ENCODE measurements at places on chromosomes 6 and 20.

GRCh38 chr6:14038467-14039437 lies 78.8 kb upstream of the CD83 start:
- no peak for DNase-seq

DNA sequence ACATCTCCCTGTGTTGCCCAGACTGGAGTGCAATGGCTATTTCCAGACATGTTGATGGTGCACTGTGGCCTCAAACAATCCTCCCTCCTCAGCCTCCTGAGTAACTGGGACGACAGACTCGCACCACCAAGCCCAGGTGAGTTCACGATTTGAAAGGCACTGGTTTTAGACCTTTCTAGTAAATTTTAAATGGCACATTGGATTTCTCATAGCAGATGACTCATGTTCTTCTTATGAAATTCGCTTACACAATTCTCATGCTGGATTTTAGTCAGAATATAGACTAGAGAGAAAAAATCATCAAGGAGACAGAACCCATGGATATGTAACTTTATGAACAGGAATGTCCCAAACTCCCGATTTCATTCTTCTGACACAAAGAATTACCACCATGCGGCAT lies 18.1 kb upstream of the PXDC1 start:
- DNase-seq: no peak

DNA sequence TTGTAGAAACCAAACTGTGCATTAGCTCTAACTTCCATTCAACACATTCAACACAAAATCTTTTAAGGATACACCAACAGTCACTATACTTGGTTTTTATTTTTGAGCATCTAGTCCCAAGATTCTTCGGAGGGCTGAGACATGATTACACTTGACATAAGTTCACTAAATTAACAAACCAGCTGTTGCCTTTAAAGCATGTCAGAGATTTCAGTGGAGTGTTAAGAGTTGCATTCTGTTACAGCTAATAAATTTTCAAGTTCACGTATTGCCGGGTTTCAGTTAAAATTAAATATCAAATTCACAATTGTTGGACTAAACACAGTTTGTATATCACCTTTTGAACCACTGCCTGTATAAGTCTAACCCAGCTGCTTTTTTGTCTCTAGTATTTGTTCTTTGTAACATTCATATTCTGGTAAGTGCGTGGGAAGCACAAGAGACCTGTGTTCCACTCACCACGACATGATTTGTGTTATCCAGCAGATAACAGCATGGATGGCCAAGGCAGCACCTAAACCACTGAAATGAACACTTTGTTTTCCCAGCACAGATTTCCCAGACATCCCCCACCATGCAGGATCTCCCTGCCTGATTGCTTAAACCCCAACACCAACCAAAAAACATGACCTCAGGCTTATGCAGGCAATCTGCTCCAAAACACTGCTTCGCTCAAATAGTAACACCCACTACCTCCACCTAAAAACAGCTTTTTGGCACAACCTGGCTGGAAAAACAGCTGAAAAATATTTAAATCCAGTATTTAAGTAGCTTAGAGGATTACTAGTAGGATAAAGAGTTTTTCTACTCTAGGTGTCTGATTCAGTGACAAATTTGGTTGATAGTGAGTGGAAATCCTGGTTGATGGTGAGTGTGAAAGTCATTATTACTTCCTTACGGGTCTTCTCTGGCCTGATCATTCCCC lies 286.5 kb upstream of the NT5E start:
- DNase-seq: no peak

DNA sequence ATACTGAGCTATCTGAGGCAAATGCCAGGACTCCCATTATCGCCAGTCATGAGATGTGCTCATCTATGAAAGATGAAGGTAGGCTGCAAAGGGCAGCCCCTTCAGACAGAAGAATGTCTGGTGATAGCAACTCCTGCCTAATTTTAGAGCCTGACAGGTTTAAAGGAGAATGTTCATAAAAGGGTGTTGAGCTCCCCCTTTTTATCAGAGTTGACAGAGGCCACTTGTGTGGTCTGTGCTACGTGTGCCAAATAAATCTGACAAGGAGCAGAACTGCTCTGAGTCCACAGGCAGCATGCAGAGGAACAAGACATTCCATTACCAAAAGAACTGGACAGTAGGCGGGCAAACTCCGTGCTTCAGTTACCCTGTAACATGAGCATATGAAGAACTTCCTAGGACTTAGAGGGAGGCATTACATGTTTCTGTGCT lies 101.8 kb downstream of the PREP start:
- no peak for DNase-seq

DNA sequence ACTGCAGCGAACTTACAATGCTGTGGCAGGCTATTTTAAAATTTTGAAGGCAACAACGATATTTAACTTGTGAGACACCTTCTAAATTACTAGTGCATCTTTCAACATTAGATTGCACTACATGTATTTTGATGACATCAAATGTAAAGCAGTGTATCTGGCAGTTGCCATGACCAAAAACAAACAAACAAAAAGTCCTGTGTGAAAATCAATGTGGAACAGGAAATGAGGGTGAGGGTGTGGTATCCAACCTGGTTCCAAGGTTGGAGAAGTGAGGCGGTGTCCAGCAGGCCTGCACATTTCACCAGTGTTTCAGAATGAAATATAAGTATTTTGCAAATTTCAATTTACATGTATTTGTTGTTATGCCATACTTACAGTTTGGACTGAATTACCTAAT lies 112.0 kb downstream of the LAMP5 start:
- DNase-seq: no peak

- no peak for DNase-seq
Observed at GRCh38 chr6:3032986-3033385, 33.3 kb downstream of the NQO2 start.

DNA sequence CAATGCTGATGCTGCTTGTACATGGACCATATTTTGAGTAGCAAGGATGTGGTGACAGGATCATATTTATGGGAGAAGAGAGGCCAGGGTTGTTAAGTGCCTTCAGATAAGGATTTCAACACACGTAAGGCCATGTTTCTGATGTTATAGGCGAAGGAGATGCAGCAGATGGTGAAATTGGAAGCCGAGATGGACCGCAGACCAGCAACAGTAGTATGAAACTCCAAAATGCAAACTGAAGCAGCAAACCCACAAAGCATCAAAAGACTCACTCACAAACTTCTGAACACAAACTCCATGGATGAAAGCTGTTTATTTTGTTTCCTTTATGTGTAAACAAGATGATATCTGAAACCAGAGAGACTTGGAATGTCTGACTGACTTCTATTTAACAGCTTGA lies 35.6 kb upstream of the LAMP5 start:
- DNase-seq: no peak

DNA sequence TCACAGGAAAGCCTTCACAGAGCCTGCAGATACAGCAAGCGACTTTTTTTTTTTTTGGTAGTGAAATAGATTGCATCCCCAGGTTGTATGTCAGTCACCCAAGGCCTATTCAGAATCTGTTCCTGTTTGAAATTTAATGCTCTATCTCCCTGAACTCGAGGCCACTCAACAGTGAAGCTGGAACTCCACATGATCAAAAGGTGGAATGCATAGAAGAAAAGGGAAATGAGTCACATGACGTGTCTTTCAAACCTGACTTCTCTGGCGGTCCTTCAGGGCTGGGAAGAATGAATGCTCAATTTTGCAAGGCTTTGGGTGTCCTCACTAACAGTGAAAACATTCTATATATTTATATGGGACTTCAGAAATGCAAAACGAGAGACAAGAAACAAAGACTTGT lies 88.4 kb upstream of the B3GAT2 start:
- DNase-seq: no peak

GRCh38 chr6:63434943-63435342 lies 115.2 kb upstream of the LGSN start:
- DNase-seq: no peak

DNA sequence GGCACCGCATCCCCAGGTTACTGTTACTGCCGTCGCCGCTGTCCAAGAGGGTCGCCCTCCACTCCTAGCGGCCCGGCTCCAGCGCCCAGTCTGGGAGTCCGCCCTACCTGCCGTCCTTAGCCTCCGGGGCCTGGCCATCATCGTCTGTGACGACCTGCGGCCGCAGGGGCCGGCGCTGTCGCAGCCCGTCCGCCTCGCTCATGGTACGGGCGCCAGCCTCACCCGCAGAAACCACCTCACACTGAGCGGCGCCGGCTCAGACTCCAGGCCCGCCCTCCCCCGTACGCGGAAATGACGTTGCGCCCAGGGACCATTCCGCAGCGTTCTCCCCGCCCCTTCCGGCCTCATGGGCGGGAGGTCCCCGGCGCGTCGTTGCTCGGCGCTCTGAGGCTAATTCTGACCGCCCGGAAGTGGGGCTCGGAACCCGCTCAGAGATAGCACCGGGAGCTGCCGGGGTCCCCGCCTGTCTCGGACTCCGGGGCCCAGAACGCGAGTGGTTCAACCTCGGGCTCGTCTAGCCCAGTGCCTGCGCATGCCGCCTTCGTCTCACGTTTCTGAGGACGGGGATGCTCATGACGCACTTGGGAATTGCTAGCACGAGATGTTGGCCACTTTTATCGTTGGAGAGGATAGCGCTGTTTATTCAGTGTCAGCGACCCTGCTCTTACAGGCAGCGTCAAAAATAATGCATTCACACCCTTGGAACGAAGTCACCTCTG lies at the start of gene APMAP:
APMAP (minus strand) TSS at position 265 of the 719 bp plus-strand sequence; CDS start at position 202, 63 bp downstream.
- peak; percentile 95 for DNase-seq

- DNase-seq: no peak
Observed at GRCh38 chr20:24896984-24897383, 52.1 kb upstream of the CST7 start.

- DNase-seq: no peak
Observed at GRCh38 chr6:137698636-137699030, 168.4 kb upstream of the TNFAIP3 start.

DNA sequence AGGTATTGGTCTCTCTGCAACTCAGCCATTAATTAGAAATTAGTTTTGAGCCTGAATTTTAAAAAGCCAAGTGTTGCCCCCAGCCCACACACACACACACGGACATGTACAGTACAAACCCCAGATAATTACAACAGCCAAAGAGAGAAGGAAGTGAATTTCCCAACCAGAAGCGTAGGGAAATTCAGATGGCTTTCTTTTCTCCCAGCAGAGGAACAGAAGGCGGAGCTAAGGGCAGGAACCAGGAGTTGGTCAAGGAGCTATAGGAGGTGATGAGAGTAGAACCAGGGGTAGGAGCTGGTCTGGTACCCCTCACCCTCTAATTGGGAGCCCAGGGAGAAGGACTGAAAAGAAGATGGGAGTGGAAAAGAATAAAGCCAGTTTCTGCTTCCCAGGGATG lies 3.9 kb upstream of the ZBTB9 start:
- no peak for DNase-seq

GRCh38 chr20:21101932-21102575 lies 4.1 kb downstream of the LINC00237 start:
- no peak for DNase-seq

DNA sequence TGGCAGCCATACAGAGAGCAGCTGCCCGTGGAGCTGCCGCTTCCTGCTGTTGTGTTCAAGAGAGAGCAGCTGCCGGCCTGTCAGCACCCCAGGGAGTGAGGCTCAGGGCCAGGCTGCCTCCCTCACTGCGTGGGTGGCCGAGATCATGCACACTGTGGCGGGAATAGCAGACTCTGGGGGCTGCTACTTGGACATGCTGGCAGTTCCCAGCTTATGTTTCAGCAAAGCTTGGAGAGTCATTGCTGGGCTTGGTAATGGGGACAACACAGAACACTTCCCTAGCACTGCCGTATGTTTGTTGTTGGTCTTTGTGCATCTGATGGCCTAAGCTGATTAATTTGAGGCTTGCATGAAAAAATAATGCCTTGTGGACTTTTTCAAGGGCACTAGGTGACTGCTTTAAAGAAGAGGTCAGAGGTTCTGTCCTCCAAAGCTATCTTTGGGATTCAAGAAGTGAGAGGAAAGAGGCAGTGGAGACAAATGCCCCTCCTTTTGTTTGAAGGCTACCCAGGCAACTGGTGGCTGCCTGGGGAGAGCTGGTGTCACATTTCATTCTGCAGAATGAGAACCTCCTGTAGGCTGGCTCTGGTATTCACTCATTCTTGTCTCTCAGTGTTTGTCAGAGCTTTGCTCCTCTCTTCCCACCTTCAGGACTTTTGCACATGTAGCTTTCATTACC lies 18.8 kb downstream of the MRAP2 start:
- no peak for DNase-seq

DNA sequence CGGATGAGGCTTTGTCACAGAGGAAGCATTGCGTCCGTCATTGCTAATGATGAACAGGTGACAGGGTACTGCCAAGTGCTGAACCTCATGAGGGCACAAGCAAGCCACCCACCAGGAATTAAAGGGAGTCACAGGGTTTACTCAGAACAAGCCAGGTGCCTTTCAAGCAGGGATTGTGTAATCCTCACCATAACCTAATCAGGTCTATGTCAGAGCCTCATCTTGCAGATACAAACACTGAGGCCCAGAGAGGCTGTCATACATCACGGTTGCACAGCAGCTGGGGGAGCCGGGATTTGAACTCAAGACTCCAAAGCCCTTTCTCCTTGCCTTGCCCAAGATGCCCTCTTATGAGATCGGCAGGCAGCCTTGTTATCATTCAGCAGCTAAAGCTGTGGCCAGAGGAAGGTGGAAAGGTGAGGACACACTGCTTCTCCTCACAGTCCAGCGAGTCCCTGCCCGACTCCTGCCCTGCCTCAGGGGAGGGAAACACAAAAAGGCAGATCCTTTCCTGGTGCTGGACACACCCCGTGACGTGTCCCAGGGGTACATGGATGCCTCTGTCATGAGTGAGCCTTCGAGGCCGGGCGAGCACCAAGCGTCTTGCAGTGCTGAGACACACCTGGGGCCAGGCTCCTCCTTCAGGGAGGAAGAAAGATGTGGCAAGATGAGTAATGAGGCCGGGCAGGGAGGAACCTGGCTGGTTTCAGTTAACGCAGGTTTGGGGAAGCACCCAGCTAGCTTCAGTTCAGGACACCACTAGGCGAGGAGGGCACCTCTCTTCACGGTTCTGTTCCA lies 214.9 kb downstream of the LY86 start:
- no peak for DNase-seq

- no peak for DNase-seq
Observed at GRCh38 chr20:41432746-41433145, 66.1 kb upstream of the EMILIN3 start.

GRCh38 chr6:109308018-109308492 lies 74.2 kb downstream of the CD164 start:
- DNase-seq: peak; percentile 6

DNA sequence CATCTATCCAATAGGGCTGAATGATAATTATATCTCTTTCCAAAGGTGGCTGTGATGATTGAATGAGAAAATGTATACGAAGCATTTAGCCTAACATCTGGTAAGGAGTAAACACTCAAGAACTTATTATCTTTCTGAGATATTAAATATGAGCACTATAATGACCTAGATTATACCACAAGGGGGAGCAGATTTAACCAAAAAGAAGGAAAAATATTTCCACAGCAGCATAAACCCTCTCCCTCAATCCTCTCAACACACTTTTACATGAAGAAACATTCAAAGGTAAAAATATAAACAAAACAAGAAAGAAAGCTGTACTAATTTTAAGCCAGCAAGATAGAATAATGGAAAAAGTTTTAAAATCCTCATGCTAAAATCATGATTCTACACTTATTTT lies 68.4 kb downstream of the SHPRH start:
- DNase-seq: no peak

GRCh38 chr6:110042670-110043296 lies 64.7 kb downstream of the GPR6 start:
- no peak for DNase-seq

- no peak for DNase-seq
Observed at GRCh38 chr20:51871943-51872342, 69.6 kb upstream of the SALL4 start.

GRCh38 chr6:13548500-13549210 lies 25.7 kb upstream of the SIRT5 start:
- DNase-seq: no peak

- DNase-seq: no peak
Observed at GRCh38 chr6:20483887-20484497, 50.3 kb upstream of the CDKAL1 start.
